ENCODE measurements at places on chromosomes 3 and 15. TPM values are rescaled to one million over a fixed set of nuclear protein-coding genes. Genes with fewer than 3 reads are reported as not detected.

EIF1B gene
- total RNA-seq = 25.0 TPM

GP5 gene
- 0.05 TPM for total RNA-seq

PLA1A gene
- total RNA-seq = not detected

C2CD4A gene
- 0.15 TPM for total RNA-seq

SEMA6D gene
- total RNA-seq = 0.03 TPM

KLHL40 gene
- total RNA-seq = not detected

FEZF2 gene
- not detected for total RNA-seq

COPB2 gene
- total RNA-seq = 150 TPM

A4GNT gene
- total RNA-seq = not detected

KLF15 gene
- total RNA-seq = 0.10 TPM

IL1RAP gene
- 5.2 TPM for total RNA-seq

DNA sequence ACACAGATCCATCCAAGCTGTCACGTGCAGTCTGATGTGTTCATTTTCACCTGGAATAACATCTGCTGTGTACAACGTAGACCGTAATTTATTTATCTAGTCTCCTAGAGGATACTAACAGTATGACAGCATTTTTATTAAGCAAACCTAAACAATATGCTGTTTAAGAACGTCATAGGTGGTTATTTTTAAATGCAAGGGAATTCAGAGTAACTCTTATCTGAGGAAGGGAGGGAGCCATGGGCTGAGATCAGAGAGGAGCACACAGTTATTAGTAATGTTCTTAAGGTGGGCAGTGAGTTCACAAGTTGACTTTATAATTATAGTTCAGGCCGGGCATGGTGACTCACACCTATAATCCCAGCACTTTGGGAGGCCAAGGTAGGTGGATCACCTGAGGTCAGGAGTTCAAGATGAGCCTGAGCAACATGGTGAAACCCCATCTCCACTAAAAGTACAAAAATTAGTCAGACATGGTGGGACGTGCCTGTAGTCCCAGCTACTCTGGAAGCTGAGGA is 193.6 kb downstream of the UACA start:
- DNase-seq = no peak

- no peak for DNase-seq
Measured at GRCh38 chr3:192835818-192836815, 81.5 kb downstream of the MB21D2 start.

DNA sequence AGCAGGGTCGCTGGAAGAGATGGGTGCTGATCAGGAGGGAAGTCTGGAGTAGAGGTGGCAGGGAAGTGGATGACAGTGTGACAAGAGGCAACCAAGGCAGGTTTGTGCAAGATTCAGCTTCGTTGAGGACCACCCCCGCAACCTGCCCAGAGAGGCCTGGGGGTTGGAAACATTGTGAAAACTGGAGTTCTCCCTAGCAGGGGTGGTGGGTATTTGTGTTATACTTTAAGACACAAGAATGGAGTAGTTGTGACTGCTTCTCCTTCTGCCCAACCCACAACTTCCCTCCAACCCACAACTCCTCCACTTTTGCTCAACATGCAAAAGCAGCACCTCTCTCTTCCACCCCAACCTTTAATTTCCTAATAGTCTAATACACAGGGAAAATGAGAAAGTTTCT is 8.6 kb upstream of the ARNT2 start:
- DNase-seq = no peak

GRCh38 chr3:170976190-170976519 is 50.4 kb downstream of the SLC2A2 start:
- no peak for DNase-seq

- DNase-seq = no peak
Measured at GRCh38 chr15:100790786-100791265, 88.8 kb upstream of the ALDH1A3 start.

GRCh38 chr3:108227131-108227530 is 4.9 kb upstream of the IFT57 start:
- DNase-seq = no peak

GRCh38 chr3:50487181-50487580 is 16.3 kb downstream of the CACNA2D2 start:
- no peak for DNase-seq

- DNase-seq = no peak
Measured at GRCh38 chr3:106215047-106215446, 346.2 kb upstream of the CBLB start.

- DNase-seq = no peak
Measured at GRCh38 chr3:169455472-169455871, 208.0 kb downstream of the MECOM start.

DNA sequence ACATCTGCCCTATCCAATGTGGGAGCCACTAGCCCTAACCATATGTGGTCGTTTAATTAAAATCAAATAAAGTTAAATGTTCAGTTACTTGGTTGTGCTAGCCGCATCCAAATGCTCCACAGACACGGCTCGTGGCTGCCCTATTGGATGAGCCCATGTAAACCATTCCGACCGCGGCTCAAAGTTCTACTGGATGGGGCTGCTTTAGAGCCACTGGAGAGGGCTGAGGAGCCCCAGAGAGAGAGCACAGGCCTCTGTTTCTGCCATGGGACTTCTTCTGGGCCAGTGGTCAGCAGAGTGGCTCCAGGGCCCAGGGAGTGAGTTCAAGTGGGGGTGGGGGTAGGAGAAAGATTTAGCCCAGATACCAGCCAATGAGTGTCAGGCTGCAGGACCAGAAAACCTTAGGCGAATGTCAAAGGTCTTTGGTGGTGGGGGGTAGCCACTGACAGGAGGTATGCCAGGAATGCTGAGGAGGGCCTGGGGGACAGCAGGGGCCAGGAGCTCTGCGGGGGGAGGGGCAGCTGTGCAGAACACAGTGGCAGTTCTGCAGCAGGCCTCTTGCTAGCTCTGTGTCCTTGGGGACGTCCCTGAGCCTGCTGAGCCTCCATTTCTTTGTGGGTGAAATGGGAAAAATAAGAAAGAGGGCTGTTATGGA is 30.1 kb downstream of the SPSB4 start:
- no peak for DNase-seq

DNA sequence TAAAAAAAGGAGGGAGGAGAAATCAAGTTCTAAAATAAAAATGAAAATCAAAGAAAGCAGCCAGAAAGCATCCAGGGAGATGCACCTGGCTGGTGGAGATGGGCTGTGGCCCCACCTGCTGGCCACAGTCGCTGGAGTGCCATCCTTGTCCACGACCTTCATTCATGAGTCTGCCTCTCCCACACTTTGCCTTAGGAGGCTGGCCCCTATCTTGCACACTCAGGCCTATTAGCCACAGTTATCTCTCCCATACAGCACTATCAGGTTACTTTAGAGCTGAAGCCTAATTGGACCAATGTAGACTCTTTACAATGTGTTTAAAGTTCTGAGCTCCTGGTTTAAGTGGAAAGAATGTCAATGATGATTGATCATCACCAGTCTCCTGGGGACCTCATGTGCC is 392.0 kb upstream of the RORA start:
- DNase-seq = no peak

Data from Panc1 (cell line).